Activated CD8-positive, alpha-beta memory T cell treated with anti-CD3 and anti-CD28 coated beads, Interleukin-2, amount 50 U/mL, for 48 hours (primary cell): ENCODE measurements at places on chromosomes 7 and 10.

DNA sequence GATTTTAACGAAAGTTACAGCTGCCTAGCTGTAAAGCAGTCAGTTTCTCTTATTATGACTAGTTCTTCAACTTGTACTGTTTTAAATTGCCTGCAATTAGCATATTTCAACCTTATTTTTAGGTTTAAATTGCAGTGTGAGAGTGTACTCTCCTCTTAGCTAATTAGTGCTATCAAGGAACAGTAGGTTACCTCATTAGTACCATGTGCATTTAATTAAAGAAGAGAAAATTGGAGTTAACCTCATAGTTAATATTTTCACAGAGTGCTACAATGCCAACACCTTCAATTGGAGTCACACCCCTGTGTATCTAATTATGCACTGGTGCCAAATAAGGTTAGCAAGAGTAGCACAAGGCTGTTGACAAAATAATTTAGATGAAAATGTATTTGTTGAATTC lies 154.6 kb downstream of the FOXP2 start:
- no peak for DNase-seq

GRCh38 chr7:106019470-106019820 lies 56.4 kb downstream of the CDHR3 start:
- DNase-seq, result no peak

DNA sequence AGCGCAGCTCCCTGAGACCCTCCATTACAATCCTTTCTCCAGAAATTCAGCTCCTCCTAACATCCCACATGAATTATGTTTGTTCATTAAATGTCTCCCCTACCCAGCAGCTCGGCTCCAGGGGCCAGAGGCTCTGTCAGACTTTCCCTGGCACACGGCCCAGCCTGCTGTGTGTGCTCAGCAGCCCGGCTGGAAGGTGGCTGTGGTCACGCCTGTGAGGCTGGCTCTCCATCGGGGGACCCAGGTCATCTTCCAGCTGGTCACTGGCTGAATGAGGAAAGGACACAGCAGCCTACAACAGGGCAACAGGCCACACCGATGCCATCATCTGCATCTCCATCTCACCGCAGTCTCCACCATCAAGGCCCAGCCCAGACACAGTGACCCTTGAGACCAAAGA lies 219.8 kb downstream of the MAD1L1 start:
- DNase-seq, result no peak

DNA sequence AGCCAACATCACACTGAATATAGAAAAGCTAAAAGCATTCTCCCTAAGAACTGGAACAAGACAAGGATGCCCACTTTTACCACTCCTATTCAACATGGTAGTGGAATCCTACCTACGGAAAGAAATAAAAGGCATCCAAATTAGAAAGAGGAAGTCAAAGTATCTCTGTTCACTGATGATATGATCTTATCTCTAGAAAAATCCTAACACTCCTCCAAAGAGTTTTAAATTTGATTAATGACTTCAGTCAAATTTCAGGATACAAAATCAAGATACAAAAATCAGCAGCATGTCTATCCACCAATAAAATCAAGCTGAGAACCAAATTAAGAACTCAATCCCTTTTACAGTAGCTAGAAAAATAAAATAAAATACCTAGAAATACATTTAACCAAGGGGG lies 35.3 kb upstream of the TNKS2 start:
- no peak for DNase-seq

DNA sequence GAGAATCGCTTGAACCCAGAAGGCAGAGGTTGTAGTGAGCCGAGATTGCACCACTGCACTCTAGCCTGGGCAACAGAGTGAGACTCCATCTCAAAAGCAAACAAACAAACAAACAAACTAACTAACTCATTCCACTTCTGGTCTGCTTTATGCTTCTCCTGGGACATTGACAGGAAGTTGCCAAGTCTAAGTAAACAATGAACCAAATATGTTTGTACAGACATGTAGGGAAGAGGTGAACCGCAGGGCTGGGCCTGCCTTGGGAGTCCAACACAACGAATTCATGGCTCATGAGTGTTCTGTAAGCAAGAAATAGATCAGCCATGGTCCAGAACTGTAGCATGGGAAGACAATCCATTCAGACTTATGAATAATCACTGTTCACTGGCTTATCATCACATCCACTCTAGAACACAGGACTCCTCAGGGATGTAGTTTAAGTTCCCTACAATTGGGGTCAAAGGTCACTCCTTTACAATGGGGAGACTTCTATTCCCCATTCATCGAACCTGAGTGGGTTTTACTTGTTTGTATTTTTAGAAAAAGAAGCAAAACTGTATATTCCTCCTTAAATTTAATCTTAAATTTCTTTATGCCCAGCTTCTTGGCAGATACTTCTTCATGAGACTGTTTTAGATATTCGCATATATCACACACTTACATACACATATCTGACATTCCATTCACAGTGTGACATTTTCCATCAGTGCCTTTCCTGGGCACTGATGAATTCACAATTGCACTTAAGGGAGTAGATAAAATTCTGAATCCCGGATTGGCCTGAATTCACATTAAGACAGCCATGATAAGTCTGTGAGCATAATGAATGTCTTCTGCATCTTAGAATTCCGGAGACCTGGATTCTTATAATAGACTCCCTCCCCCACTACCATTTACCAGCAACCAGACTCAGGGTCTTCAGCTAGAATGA lies 159.1 kb upstream of the EEPD1 start:
- DNase-seq, result no peak

- DNase-seq, result no peak
Observed at GRCh38 chr7:94182066-94182465, 177.9 kb upstream of the BET1 start.

GRCh38 chr10:12243864-12244620 lies 48.1 kb downstream of the CDC123 start:
- DNase-seq, result no peak

DNA sequence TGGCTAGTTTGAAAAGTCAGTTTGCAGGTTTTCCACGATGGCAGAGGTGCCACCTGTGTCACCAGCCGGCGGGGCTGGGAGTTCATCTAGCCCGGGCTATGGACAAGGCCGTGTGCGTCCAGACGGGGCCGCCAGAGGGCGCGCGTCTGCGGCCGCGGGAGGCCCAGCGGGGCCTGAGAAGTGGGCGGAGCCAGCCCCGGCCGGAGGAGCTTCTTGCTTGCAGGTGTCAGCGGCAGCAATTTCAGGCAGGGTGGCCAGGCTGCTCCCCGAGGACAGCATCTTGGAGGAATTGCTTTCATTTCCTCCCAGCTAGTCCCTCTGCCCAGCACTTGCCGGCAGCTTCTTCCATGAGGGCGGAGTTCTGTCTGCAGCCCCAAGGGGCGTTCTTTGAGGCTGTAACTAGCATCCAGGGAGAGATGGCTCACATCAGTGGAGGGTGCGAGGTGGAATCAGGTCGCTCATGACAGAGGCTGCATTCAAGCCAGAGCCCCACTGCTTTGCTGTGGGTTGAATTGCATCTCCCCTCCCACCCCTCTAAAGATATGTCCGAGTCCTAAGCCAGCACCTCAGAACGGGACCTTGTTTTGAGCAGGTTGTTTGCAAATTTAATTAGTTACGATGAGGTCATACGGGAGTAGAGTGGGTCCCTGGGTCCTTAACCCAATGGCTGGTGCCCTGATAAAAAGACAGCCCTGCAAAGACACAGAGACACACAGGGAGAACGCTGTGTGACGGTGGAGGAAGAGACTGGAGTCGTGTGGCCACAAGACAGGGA lies 85.9 kb upstream of the MKI67 start:
- peak; percentile 94 for DNase-seq

- peak; percentile 39 for DNase-seq
Observed at GRCh38 chr7:30652698-30653641, 29.3 kb downstream of the CRHR2 start.

DNA sequence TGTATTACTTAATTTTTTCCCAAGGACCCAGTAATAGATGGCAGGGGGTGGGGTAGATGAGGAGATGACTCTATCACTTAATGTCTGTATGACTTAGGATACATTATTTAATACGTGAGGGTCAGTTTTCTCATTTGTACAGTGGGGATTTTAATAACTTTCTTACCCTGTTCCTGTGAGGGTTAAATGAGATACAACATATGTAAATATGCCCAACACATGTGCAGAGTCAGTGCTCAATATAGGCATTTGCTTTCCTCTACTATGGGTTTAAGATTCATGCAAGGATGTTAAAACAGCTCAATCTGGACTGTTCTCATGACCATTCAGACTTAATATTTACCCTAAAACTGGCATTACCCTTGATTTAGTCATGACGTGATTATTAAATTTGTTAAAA lies 31.2 kb downstream of the ST7 start:
- DNase-seq, result no peak

- no peak for DNase-seq
Observed at GRCh38 chr7:5582532-5582935, 158.9 kb upstream of the TNRC18 start.

DNA sequence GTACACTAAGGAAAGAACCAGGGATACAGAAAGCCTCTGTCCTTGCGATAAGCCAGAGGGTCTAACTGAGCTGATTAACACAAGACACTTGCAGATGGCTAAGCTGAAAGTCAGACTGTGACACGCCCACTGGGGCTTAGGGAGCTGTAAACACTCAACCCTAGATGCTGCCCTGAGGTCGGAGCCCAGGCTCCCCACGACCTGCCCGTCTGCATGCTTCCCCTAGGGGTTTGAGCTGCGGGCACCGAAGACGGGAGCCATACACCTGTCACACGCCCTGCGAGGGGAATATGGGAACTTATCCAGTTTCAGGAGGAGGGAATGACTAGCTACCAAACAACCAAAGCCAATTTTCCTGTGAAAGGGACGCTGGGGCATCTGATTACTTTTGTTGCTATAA lies 96.0 kb downstream of the HTR5A start:
- no peak for DNase-seq

- no peak for DNase-seq
Observed at GRCh38 chr10:129955601-129956285, 8.3 kb downstream of the EBF3 start.

DNA sequence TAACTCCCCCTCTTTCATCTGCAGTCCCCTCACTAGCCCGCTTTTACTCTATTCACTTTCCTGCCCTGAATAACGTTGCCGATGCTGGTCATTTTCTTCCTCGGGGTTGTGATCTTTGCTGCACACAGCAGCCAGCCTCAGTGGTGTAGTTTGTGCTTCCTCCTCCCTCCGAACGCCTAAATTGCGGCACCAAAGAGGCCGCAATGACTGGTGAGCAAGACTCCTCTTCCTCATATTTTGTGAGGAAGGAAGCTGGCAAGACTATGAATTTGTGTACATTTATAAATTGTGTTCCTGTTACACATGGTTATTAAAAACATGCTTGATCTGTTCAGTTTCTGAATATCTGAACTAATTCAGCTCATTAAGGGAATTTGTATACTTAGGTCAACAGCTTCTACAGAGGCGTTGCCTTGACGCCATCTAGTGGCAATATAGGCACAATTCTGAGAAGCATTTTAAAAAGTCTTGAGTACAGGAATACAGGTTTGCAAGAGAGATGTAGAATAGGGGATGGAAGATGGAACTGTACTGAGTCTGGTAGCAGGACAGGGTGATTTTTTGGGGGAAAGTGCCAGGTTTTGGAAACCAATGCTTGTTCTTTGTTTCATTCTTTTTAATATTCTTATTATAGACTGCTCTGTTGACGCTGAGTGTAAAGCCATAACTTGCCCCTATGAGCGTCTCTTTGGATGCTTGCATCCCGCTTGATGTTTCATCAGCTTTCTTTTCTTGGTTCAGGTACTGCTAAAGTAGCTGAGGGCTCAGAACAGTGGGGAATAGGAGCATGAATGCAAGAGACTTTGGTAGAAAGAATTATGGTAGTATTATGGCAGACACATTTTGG lies 4.1 kb upstream of the TAS2R5 start:
- no peak for DNase-seq

- no peak for DNase-seq
Observed at GRCh38 chr10:23291551-23292334, 52.9 kb downstream of the C10orf67 start.

GRCh38 chr7:151720280-151720679 lies 156.6 kb downstream of the PRKAG2 start:
- DNase-seq, result no peak

- DNase-seq, result no peak
Observed at GRCh38 chr7:98913612-98914011, 35.3 kb downstream of the TRRAP start.

DNA sequence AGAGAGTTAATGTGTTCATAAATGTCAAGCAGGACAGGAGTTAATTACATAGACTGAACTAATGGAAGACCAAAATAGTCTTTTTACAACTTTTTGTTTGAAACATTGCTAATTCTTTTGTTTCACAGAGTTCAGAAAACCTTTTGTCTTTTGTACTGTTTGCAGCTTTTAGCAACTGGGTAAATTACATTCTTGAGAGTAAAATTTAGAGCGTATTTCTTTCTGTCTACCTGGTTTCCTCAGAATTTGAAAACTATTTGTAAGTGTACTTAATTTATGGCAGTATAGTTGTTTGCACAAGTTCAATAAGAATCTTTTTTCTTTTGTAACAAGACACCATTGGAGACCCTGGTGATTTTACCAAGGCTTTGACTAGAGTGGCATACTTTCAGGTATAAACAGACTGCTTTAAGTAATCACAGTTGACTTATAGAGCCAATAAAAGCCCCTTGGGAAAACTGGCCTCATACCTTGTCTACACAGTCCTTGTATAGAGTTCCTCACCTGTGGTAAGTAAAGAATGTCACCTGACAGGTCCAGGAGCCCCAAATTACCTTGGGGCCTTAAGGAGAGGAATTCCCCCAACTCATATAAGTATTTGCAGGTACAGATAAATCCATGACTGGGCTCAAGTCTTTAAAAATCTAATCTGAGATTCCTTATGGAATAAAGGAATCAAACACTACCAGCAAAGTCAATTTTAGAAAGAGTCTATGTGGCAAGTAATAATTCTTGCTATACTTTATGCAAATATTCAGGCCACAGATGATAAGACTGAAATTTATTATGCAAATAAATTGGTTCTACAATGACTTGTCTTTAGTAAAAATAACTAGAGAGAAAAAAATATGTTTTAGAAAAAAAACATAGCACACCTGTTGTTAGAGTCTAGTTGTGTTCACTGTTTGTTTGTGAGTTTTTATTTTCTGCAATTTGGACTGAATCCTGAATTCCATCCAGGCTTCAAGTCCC lies 23.6 kb upstream of the CREB3L2 start:
- DNase-seq, result no peak

DNA sequence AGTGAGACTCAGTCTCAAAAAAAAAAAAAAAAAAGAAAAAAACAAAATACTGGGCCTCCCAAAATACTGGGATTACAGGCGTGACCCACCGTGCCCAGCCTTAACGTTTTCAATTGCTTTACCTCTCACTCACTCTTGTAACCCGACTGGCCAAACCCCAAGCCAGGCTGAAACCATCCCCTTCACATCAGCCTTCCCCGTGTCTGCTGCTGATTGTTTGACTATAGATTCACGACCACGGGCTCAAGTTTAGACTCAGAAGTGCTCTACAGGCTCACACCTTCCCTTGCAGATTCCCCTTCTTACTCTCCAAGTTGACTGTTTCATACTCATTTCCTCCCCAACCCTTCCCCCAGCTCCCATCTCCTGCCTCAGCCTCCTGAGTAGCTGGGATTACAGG lies 22.3 kb downstream of the TYW1 start:
- no peak for DNase-seq

- DNase-seq, result no peak
Observed at GRCh38 chr10:21161090-21161625, 264.0 kb upstream of the NEBL start.

GRCh38 chr10:6513476-6513875 lies 66.6 kb downstream of the PRKCQ start:
- no peak for DNase-seq
